Naive thymus-derived CD4-positive, alpha-beta T cell (primary cell): ENCODE measurements at places on chromosomes 2 and 18.

DNA sequence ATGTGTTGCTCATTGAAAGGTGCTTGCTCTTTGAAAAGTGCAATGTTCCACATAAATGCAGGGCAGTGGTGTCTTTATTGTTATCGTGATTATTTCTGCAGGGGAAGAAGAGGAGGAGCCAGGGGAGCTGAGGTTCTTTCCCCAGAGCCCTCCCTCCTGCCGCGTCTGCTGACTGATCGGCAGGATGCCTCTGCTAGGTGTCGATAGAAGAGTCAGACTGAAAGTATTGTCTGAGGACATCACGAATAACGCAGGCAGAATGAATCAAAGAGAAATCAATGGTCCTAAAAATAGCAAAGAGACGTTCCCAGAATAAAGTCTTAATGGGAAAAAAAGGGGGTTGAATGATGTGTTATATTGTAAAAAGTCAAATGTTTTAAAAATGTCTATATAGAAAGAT, 47.4 kb upstream of the SIX3 start:
- no peaks in the 10 kb centered on the region for H3K36me3 ChIP-seq
- no peak overlapping the region for H3K4me3 ChIP-seq
- H3K27me3 ChIP-seq = no peaks in the 10 kb centered on the region
- no peak overlapping the region for H3K27ac ChIP-seq

GRCh38 chr18:80136679-80137078, 27.6 kb downstream of the ADNP2 start:
- peaks cover 4% of the 10 kb centered on the region for H3K36me3 ChIP-seq
- no peak overlapping the region for H3K27ac ChIP-seq
- no peak for DNase-seq
- H3K4me1 ChIP-seq = no peaks in the 10 kb centered on the region
- no peak overlapping the region for H3K4me3 ChIP-seq

GRCh38 chr2:33068261-33068660, 121.5 kb downstream of the LTBP1 start:
- no peak for DNase-seq
- H3K36me3 ChIP-seq = no peaks in the 10 kb centered on the region
- no peaks in the 10 kb centered on the region for H3K27me3 ChIP-seq
- no peaks in the 10 kb centered on the region for H3K4me1 ChIP-seq
- no peak overlapping the region for H3K27ac ChIP-seq

DNA sequence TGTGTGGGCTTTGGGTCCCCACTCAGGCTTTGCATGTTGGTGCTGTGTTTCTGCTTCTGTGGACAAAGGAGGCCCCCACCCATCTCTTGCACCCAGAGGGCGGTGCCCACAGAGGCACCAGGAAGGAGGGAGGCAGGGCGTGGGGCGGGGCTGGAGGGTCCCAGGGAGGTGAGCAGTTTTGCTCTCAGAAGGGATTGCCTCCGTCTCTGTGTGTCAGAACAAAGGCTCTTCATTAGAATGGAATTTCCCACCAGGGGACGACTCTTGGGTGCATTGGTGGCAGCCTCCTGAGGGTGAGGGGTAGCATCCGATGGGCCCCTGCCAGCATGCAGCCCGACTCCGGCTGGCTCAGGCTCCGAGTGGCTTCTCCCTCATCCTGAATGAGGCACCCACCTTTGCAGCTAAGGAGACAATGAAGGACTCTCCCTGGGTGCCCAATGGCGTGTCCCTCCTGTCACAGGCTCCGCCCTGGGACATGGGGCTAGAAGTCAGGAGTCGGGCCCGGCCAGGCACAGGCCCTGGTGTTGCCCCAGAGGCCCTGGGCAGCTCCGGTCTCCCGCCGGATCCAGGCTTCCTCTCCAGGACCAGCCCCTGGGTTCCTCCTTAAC, 7.0 kb upstream of the ERFE start:
- H3K4me3 ChIP-seq = no peak overlapping the region
- no peaks in the 10 kb centered on the region for H3K4me1 ChIP-seq
- H3K36me3 ChIP-seq = no peaks in the 10 kb centered on the region
- no peak overlapping the region for H3K27ac ChIP-seq

DNA sequence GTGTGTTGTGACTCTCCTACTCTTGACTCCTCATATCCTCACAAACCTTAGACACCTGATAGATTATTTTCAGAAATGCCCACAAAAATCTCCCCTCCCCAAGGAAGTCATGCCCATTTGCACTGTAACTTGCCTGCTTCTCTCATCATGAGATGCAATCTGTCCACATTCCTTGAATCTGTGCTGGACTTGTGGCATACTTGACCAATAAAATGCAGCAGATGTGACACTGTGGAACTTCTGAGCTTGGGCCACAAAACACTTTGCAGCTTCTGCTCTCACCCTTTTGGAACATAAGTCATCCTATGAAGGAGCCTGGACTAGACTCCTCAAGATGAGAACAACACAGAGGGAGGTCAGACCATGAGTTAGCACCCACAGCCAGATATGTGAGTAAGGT, 4.4 kb upstream of the PID1 start:
- no peaks in the 10 kb centered on the region for H3K36me3 ChIP-seq
- no peaks in the 10 kb centered on the region for H3K4me1 ChIP-seq
- no peak for DNase-seq
- no peaks in the 10 kb centered on the region for H3K27me3 ChIP-seq
- no peak overlapping the region for H3K27ac ChIP-seq

DNA sequence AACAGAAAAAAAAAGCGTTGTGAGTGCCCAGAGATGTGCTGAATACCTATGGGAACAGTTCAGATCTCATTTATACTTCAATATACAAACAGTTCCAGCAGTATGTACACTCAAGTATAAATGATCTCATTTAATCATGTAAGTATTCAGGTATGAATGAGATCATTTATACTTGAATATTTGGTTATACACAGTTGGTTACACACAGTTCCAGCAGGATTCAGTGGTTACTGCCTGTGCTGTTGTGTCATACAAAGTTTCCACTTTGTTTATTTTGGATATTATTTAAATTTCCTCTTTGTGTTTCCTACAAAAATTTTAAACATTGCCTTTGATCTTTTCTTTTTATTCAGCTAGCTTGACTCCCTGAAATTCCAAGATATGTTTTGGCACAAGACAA, 293.5 kb upstream of the SLC39A10 start:
- H3K27ac ChIP-seq = no peak overlapping the region
- H3K4me1 ChIP-seq = no peaks in the 10 kb centered on the region
- H3K36me3 ChIP-seq = no peaks in the 10 kb centered on the region
- no peak overlapping the region for H3K4me3 ChIP-seq
- no peaks in the 10 kb centered on the region for H3K27me3 ChIP-seq

GRCh38 chr2:186590350-186590758, 498 bp downstream of the ITGAV start:
- peak overlapping the region; percentile 71 for H3K27ac ChIP-seq
- H3K27me3 ChIP-seq = no peaks in the 10 kb centered on the region
- no peaks in the 10 kb centered on the region for H3K36me3 ChIP-seq
- H3K4me3 ChIP-seq = peak overlapping the region; percentile 65

GRCh38 chr2:12315224-12315623, 401.5 kb upstream of the TRIB2 start:
- H3K4me3 ChIP-seq = no peak overlapping the region
- DNase-seq = no peak
- no peaks in the 10 kb centered on the region for H3K27me3 ChIP-seq
- peaks cover 24% of the 10 kb centered on the region for H3K4me1 ChIP-seq

- H3K36me3 ChIP-seq = no peaks in the 10 kb centered on the region
- H3K4me3 ChIP-seq = no peak overlapping the region
- H3K27me3 ChIP-seq = no peaks in the 10 kb centered on the region
- no peaks in the 10 kb centered on the region for H3K4me1 ChIP-seq
- peak; percentile 5 for DNase-seq
Measured at GRCh38 chr18:22813648-22814328, 119.3 kb upstream of the RBBP8 start.

DNA sequence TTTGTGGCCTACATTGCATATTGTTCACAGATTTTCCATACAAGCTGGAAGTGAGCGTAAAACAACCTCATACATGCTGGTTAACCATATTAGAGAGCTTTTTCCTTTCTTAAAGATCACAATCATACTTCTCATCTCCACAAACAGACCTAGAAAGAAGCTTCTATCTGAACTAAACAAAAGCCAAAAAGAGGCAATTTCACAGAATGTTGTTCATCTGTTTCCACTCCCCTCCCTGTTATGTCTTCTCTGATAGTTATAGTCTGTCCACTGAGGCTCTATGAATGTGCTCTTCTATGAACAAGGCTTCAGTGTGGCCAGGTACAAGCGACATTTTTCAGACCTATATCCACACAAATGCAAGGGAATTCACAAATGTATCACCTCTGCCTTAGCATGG, 63.4 kb downstream of the LDAH start:
- DNase-seq = no peak
- H3K27me3 ChIP-seq = no peaks in the 10 kb centered on the region
- H3K4me1 ChIP-seq = no peaks in the 10 kb centered on the region
- no peak overlapping the region for H3K4me3 ChIP-seq

DNA sequence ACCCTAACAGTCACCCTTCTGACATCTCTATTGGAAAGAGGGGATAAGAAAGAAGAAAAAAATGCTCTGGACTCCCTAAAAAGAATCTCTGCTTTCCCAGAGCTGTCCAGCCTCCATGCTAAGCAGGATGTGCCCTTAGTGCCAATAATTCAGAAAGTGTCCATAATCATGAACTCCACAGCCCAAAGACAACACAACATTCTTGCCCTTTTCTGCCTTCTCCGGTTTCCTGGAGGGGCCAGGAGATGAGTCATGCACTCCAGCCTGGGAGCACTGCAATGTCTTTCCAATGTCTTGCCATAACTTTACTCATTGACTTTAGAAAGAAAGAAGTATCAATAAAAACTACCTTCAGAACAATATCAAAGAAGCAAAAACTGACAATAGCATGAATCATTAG, 44.0 kb downstream of the KLF7 start:
- H3K27me3 ChIP-seq = no peaks in the 10 kb centered on the region
- no peak overlapping the region for H3K27ac ChIP-seq
- DNase-seq = no peak
- H3K4me3 ChIP-seq = no peak overlapping the region
- H3K4me1 ChIP-seq = no peaks in the 10 kb centered on the region

DNA sequence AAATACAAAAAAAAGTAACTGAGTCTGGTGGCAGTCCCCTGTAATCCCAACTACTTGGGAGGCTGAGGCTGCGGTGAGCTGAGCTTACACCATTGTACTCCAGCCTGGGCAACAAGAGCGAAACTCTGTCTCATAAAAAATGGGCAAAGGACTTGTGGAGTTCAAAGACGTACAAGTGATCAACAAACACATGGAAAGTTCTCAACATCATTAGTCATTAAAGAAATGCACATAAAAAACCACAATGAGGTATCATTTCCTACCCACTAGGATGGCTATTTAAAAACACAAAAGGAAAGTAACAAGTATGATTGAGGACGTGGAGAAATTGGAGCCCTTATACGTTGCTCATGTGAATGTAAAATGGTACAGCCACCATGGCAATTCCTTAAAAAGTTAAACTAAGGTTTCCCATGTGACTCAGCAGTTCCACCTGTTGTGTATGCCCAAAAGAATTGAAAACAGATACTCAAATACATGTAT, 52.3 kb downstream of the RAB10 start:
- no peaks in the 10 kb centered on the region for H3K27me3 ChIP-seq
- H3K27ac ChIP-seq = no peak overlapping the region
- DNase-seq = no peak

- H3K27me3 ChIP-seq = no peaks in the 10 kb centered on the region
- DNase-seq = no peak
- H3K36me3 ChIP-seq = no peaks in the 10 kb centered on the region
- no peak overlapping the region for H3K4me3 ChIP-seq
- H3K4me1 ChIP-seq = no peaks in the 10 kb centered on the region
- no peak overlapping the region for H3K27ac ChIP-seq
Measured at GRCh38 chr2:88601286-88601685, 26.0 kb downstream of the EIF2AK3 start.

- H3K4me1 ChIP-seq = no peaks in the 10 kb centered on the region
- DNase-seq = no peak
- H3K36me3 ChIP-seq = no peaks in the 10 kb centered on the region
- no peak overlapping the region for H3K27ac ChIP-seq
Measured at GRCh38 chr2:26887151-26887550, 39.2 kb downstream of the DPYSL5 start.

GRCh38 chr2:118048401-118048800, 34.5 kb upstream of the CCDC93 start:
- no peaks in the 10 kb centered on the region for H3K4me1 ChIP-seq
- no peak for DNase-seq
- H3K27ac ChIP-seq = no peak overlapping the region
- H3K36me3 ChIP-seq = no peaks in the 10 kb centered on the region
- H3K27me3 ChIP-seq = no peaks in the 10 kb centered on the region

GRCh38 chr2:129074298-129074920, 755.7 kb upstream of the HS6ST1 start:
- DNase-seq = no peak
- H3K27me3 ChIP-seq = no peaks in the 10 kb centered on the region
- H3K4me3 ChIP-seq = no peak overlapping the region
- no peaks in the 10 kb centered on the region for H3K4me1 ChIP-seq

- H3K36me3 ChIP-seq = no peaks in the 10 kb centered on the region
- no peaks in the 10 kb centered on the region for H3K4me1 ChIP-seq
- no peak overlapping the region for H3K4me3 ChIP-seq
- no peak for DNase-seq
Measured at GRCh38 chr18:23378302-23378686, 74.8 kb upstream of the RIOK3 start.

GRCh38 chr2:240208096-240208495, 67.6 kb upstream of the OTOS start:
- no peak overlapping the region for H3K27ac ChIP-seq
- no peak overlapping the region for H3K4me3 ChIP-seq
- no peaks in the 10 kb centered on the region for H3K4me1 ChIP-seq
- H3K36me3 ChIP-seq = no peaks in the 10 kb centered on the region
- no peaks in the 10 kb centered on the region for H3K27me3 ChIP-seq

DNA sequence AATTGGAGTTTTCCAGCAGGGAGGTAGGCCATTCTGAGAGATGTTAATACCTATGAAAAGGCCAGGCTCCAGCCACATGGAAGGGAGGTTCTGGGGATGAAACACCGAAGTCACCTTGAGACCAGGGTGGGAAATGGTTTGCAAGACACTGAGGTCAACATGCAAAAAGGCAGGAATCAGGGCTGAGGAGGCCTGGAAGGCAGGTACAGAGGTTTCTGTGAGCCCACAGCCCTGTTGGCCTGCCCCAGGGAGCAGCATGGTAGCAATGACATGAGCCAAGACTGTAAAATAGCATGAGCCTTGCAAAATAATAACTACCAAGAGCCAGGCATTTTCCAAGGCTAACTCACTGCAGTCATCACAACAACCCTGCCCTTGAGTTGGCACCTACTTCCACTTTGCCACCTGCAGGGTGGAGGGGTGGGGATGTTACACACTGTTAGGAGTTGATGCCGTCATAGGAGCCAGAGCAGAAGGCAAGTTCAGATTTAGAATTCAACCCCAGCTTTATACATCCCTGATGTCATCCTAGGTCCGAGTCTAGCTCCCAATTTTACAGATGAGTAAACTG, 61.3 kb downstream of the ZBTB7C start:
- H3K27ac ChIP-seq = no peak overlapping the region
- no peak overlapping the region for H3K4me3 ChIP-seq
- H3K4me1 ChIP-seq = no peaks in the 10 kb centered on the region
- H3K27me3 ChIP-seq = no peaks in the 10 kb centered on the region
- DNase-seq = no peak
- no peaks in the 10 kb centered on the region for H3K36me3 ChIP-seq
